ENCODE measurements at places on chromosomes 7 and 10.

DNA sequence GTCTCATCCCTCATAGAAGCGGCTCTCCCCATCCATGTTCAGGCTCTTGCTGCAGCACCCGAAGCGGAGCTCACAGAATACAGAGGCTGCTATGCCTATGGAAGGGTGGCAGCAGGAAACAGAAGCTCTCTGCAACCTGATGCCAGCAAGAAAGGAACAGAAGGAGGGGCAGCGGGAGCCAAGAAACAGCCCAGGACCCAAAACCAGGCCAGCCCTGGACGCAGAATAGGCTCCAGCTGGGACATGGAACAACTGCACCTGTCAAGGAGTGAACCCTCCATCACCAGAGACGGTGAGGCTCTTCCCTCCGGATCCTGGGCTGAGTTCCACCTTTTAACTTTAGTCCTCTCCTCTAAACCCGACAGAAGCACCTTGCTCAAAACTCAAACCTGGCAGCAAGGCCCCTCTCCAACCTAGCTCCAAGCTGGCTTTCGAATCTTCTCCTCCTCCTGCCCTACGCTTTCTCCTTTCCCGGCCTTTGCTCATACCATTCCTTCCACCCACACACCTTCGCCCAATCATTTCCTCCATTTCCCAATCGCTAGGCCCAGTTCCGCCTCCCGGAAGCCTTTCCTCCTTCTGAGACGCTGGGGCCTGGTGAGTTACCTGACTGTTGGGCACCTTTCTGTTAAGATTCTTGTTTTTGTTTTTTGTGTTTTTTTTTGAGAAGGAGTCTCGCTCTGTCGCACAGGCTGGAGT is 122.8 kb upstream of the ZNF92 start:
- no peak for DNase-seq

DNA sequence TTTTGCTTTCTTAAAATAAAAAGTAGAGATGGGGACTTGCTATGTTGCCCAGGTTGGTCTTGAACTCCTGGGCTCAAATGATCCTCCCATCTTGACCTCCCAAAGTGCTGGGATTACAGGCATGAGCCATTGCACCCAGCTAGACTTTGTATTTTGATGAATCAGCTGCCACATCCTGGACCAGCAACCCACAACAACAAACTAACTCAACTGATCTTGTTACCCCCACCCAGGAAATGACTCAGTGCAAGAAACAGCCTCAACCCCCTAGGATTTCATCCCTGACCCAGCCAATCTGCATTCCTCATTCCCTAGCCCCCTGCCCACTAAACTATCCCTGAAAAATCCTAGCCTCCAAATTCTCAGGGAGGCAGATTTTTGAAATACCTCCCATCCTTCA is 123.8 kb downstream of the IPMK start:
- DNase-seq: no peak

DNA sequence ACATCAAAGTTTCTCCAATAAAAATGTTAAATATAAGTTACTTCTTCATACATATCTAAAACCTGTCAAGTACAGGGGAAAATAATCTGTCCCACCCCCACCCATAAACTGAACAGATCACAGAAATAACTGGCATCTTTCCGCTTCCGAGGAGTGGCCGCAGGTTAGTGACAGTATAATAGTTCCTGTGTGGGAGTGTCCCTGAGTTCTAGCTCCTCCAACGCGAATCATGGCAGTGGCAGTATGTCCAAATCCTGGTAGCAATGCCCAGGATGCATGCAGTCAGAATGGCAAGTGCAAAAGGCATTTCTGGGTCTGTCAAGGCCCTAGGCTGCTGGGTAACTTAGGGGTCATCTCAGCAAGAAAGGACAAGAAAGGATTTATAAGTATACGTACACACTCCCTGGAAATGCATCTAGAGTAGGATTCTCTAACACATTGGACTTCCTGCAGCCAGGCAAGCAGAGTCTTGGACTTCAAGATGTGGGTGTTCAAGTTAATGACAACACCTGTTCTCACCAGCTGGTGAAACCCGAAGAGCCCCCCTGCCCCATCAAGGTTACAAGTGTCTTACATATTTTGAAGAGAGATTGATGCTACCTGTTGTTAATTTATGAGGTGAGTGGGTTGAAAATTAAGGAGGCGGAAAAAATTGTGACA is 94.4 kb upstream of the COL1A2 start:
- DNase-seq: no peak

- DNase-seq: no peak
Observed at GRCh38 chr7:17474724-17475344, 176.4 kb downstream of the AHR start.

DNA sequence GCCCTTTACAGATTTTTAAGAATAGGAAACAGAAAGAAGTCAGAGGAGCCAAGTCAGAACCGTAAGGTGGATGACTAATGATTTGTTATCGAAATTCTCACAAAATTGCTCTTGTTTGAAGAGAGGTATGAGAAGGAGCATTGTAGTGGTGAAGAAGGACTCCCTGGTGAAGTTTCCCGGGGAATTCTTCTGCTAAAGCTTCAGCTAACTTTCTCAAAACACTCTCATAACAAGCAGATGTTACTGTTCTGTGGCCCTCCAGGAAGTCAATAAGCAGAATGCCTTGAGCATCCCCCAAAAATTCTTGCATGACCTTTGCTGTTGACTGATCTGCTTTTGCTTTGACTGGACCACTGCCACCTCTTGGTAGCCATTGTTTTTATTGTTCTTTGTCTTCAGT is 152.9 kb downstream of the HGF start:
- DNase-seq: no peak

DNA sequence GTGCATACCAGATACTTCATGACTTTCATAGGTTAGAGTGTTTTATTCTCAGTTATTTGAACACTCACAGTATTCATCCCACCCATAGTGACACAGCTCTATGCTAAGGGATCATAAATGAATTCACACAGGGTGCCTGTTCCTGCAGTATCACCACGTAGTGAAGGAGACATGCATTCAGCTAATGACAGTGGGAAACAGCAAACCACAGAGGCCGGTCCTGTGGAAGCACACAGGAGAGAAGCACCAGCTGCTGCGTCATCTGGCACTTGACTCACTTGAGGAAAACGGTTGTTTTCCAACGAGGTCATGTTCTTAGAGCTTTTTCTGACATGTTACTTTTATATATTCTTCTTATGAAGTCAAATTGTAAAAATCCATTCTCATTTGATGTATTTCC is 73.0 kb downstream of the UBE3C start:
- no peak for DNase-seq

GRCh38 chr7:43385309-43385680 is 197.6 kb upstream of the STK17A start:
- no peak for DNase-seq

- DNase-seq: no peak
Observed at GRCh38 chr7:28290496-28290895, 109.9 kb upstream of the JAZF1 start.

DNA sequence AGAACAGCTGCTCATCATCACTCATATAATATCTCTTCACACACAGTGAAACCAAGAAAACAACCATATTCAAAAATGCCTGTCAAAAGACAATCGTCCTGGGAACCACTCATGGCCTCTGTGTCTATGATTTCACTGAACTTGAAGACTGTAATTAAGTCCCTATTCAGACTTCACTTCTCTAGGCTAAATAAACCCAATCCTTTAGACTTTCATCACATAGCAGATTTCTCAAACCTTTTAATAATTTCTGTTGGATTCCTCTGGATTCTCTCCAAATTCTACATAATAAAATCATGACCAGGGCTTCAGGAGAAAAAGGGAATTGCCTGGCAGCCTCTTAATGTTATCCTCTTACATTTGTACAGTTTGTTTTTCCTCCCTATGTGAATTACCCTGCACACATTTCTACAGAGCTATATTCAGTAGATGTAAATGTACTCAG is 201.1 kb downstream of the LRRN3 start:
- DNase-seq: no peak

DNA sequence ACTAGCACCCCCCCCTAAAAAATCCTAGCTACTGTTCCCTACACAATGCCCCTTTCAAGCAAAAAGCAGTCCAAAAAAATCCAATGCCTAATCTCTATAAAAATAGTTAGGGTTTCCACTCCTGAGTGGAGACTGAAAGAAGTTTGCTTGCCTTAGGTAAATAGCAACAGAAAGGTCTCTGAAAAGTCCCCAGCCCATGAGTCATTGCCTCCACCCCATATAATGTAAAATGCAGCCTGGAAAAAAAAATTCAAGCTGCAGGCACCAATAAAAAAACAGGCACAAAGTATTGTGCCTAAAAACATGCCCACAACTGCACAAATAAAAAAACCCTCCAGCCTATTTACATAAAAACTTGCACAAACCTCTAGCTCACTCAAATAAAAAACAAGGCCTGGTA is 47.5 kb downstream of the ZNF680 start:
- no peak for DNase-seq

DNA sequence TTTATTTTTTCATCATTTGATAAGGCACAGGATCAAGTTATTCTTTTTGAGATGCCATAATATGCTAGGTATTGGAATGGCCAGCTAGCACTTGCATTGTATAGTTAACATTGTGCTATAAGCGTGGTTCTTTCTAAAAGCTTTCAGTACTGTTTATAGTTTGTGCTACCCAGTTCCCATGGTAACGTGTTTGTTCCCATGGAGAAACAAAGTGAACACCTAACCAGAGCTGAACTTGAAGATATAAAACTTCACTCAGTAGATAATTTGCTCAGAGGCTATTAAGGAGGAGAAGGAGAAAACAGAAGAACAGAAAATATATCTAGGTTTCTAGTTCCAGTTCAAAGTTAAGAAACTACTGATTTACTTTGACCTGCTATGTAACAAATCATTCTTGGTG is 23.6 kb upstream of the ITGB8 start:
- peak; percentile 35 for DNase-seq

DNA sequence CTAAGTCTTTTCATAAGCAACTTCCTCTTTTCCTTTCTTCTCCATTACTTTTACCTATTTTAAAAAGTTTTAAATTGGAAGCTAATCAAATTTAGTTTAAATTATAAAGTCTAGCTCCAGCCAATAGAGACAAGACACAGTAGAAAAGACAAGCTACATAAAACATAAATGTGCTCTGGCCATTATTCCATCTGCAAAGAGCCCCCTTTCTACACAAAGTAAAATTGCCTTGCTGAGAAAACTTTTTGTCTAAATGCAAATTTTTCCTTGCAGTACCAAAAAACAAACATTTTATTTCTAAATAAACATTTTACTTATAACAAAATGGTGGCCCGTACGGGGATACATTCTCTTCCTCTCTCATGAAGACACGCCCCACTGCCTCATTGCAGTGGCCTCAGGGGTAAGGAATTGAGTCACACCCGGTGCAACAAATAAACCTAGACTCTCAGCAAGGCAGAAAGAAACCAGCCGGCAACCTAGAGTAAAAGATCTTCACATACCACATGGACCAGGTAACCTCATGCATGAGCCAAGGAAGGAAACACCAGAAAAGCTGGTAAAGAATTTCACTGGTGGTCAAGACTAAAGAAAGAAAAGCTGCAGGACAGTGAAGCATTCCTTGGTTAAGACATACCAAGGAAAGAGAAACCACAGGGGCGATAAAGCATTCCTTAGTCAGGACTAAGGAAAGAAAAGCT is 71.6 kb upstream of the ZNF746 start:
- no peak for DNase-seq

DNA sequence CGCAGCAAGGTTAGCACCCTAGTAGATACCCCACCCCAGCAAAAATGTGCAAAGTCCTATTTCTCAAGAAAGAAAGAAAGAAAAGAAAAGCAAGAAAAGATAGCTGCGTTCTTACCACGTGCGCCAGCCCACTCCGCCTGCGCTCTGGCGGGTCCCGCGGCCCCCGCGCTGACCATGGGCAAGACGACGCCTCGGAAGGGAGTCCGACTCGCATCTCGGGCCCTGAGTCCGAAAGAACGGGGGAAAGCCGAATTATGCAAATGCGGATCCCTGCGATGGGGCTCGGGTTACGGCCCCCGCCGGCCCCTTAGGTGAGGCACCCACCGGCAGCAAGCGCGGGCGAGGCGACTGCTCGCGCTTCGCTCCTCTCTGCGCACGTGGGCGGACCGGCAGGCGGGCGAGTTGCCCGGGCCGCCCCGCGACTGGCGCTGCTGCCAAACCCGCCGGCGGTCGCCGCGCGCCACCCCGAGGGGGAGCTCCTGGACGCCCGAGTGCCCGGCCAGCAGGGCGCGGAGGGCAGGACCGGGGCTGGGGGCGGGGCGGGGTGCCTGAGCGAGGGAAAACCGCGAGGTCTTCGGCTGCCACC is 2.4 kb upstream of the EGR2 start:
- peak; percentile 72 for DNase-seq

DNA sequence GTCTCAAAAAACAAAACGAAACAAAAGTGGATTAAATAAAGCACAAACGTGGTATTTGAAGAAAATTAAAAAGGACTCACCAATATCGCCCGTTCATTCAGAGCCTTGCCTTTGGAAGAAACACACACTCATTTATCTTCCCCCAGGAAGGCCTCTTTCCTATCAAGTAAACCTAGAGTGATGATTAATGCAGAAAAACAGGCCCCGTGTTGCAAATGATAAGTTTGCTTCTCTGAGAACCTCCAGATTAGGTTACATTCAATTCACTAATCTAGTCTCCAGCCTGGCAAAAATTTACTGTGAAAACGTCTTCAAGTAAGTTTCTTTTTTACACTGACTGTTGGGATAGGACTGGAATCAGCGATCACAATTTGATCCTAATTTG is 78.0 kb upstream of the C1GALT1 start:
- no peak for DNase-seq

- DNase-seq: no peak
Observed at GRCh38 chr10:61974601-61975390, 73.3 kb downstream of the ARID5B start.

DNA sequence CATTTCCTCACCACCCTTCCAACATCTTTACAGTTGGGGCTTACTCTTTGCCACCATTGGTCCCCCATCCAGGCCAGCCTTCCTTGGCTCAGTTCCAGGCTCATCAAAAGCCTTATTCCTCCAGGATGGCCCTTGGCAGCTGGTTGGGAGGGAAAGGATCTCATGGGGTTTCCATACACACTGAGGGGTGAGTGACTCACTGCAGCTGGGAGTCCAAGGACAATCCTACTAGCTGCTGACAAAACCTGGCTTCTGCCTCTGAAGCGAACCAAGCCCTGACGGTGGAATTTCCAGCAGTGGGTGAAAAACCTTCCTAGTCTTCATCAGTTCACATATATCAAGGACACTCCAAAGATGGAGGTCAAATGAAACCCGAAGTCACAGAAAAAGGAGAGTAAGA is 22.9 kb downstream of the CRHR2 start:
- no peak for DNase-seq

DNA sequence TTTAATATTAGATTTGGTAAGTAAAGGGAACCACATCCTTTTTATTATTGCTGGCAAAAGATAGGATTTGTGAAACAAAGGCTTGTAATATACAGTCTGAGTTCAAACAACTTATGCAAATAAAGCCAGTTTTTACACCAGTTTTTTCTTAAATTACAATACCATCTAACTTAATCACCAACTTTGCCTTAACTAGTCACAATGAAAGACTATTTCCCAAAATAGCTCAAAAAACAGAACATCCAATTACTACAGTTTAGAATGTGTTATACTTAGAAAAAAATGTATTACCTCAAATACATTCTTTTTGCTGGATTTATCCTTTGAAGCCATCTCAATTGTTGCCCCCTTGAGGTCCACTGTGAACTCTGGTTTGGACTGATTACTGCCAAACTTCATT is 108.5 kb downstream of the ARHGAP12 start:
- DNase-seq: no peak

- no peak for DNase-seq
Observed at GRCh38 chr7:116780966-116781365, 81.4 kb upstream of the CAPZA2 start.
